ENCODE measurements at places on chromosomes 3 and 15. TPM values are rescaled to one million over a fixed set of nuclear protein-coding genes. Genes with fewer than 3 reads are reported as not detected.

DNA sequence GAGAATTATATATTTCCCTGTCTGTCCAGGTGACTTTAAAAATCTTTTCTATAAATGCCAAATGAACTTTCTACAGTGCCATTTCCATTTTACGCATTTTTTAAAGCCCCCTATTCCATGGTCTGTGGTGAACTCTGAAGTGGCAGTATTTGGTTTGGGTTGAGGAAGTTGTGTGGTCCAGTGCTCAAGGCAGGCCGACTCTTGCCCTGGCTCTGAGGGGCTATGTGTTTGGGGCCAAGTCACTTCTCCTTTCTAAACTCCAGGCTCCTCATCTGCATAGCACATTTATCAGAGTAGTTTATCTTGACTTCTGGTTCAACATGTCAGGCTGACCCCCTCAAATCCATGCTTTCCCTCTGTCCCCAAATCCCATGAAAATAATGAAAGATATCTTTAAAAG, 14.1 kb downstream of the TTC21A start:
- H3K4me3 ChIP-seq: no peak overlapping the region
- H3K4me1 ChIP-seq: no peaks in the 10 kb centered on the region
- H3K27me3 ChIP-seq: no peaks in the 10 kb centered on the region
- no peak overlapping the region for H3K27ac ChIP-seq
- no peak for DNase-seq

GRCh38 chr3:43997788-43998369, 243.8 kb upstream of the TOPAZ1 start:
- peaks cover 5% of the 10 kb centered on the region for H3K27me3 ChIP-seq
- peak; percentile 31 for DNase-seq
- H3K27ac ChIP-seq: no peak overlapping the region
- peak overlapping the region; percentile 63 for H3K4me3 ChIP-seq
- no peaks in the 10 kb centered on the region for H3K36me3 ChIP-seq

GRCh38 chr15:74252291-74252690, 16.2 kb downstream of the CCDC33 start:
- H3K27ac ChIP-seq: no peak overlapping the region
- H3K4me3 ChIP-seq: no peak overlapping the region
- DNase-seq: no peak
- no peaks in the 10 kb centered on the region for H3K36me3 ChIP-seq
- H3K27me3 ChIP-seq: no peaks in the 10 kb centered on the region

Gene CLDN16
- 0.09 TPM for total RNA-seq

- H3K27ac ChIP-seq: no peak overlapping the region
- no peak overlapping the region for H3K4me3 ChIP-seq
- no peak for DNase-seq
- H3K4me1 ChIP-seq: no peaks in the 10 kb centered on the region
- H3K36me3 ChIP-seq: no peaks in the 10 kb centered on the region
- no peaks in the 10 kb centered on the region for H3K27me3 ChIP-seq
Observed at GRCh38 chr15:83166218-83166617, 41.4 kb downstream of the HDGFL3 start.

DNA sequence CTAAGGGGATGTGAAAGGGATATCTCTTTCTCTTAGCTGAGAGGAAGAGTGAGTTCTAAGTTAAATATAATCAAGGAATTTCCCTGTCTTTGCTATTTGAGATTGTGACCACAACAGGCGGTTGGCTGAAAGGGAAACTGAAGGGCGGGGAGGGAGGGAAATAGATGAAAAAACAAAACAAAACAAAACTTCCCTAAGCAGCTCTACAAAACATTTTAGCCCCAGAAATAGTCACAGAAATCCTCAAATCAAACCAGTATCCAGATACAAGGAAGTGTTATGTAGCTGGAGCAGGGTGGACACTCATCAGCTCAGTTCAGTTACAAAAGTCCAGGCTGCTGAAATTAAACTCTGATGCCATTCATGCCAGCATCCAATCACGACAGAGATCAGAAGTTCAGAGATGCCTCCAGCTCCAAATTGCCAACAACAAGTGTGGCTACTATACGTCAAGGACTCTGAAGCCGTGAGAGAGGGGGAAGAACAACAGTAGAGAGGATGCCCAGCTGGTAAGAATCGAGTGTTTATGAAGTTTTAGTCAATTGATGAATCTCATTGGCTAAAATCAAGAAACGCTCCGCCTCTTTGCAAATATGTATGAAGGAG, 319 bp upstream of the TP63 start:
- H3K36me3 ChIP-seq: no peaks in the 10 kb centered on the region
- no peak for DNase-seq
- H3K4me1 ChIP-seq: peaks cover 4% of the 10 kb centered on the region
- H3K4me3 ChIP-seq: no peak overlapping the region
- no peaks in the 10 kb centered on the region for H3K27me3 ChIP-seq

Data from A673 (cell line).